ENCODE measurements at places on chromosomes 3 and 15. TPM values are rescaled to one million over a fixed set of nuclear protein-coding genes. Genes with fewer than 3 reads are reported as not detected.

Gene TM4SF1
- 48.5 TPM for total RNA-seq

DNA sequence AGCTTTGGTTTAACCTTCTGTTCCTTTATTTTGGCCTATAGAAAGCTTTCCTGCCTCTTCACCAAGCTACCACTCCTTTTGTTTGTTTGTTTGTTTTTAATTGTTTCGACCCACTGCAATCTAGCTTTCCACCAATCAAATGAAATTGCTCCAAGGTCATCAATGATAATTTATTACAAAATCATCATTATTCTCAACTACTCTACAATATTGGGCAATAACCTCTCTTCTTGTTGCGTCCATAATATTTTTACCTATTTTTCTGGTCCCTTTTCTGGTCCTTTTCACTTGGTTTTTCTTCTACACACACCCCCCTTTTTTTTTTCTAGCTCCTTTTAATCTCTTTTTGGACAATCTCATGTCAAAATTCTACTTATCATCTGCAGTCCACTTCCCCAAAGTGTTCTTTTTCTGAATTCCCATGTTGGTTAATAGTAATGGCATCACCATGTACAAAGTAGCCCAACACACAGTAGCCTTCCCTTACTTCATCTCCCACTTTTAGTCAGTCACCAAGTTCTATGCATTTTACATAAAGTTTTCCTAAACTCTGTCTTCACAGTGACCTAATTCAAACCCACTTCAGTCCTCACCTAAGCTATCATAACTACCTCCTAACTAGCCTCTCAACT is 11.0 kb upstream of the ANKRD28 start:
- DNase-seq, result no peak

Gene FAN1
- total RNA-seq, result 20.9 TPM

DNA sequence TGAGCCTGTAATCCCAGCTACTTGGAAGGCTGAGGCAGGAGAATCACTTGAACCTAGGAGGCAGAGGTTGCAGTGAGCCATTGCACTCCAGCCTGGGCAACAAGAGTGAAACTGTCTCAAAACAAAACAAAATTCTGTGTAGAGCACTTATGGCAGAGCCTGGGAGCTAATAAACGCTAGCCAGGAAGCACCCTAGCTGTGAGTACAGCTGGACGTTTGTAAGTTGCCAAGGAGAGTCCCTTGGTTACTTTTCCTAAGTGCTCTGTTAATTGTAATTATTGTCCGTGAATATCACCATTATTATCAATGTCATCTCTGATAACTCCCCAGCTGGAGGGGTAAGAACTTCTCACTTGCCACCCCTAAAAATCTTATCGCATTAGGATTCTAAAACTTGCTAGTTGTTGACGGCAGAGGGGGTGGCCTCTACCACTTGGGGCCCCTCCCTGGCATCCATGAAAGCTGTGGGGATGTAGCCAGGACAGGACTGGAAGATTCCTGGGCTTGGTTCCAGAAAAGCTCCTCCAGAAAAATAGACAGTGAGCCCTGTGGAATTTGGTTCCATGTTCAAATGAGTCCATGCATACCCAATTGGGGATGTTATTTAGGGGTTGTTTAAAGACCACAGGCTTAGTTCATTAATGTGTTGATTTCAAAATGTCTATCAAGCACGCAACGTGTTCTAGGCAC is 9.9 kb upstream of the KLHL25 start:
- DNase-seq, result no peak

Gene FAM3D
- total RNA-seq, result 4.3 TPM

Gene IMPG2
- 0.15 TPM for total RNA-seq

DNA sequence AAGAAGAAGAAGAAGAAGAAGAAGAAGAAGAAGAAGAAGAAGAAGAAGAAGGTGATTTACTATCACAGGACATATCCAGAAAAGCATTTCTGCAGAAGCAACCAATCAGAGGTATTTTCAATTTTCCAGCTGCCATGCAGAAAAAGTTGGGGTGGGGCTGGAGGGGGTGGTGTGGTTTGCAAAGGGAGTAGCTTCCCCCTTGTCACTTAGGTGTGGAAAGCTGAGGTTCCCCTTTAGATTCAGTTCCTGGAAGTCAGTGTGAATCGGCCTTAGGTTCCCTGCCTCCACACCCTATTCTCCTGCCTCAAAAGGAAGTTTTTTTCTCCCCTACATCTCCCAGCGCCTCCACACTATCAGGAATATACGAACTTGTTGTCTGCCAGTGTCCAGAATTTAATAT is 276.7 kb upstream of the ARRDC4 start:
- DNase-seq, result no peak
